ELF-1 (cell line): ENCODE measurements at places on chromosomes 12 and 14.

- DNase-seq = peak; percentile 66
These were observed 11.0 kb downstream of the PDE1B start for GRCh38 chr12:54560374-54560858.

- DNase-seq = peak; percentile 13
These were observed 61.2 kb downstream of the NOC4L start for GRCh38 chr12:132205271-132206045.

- DNase-seq = peak; percentile 65
These were observed 10.5 kb upstream of the NR2C1 start for GRCh38 chr12:95083938-95084337.

GRCh38 chr12:30847259-30847658 lies 79.3 kb upstream of the TSPAN11 start:
- peak; percentile 16 for DNase-seq

GRCh38 chr12:24595652-24596235 lies 353.2 kb downstream of the BCAT1 start:
- no peak for DNase-seq

GRCh38 chr14:86675059-86675458 lies 1145.1 kb downstream of the FLRT2 start:
- no peak for DNase-seq

DNA sequence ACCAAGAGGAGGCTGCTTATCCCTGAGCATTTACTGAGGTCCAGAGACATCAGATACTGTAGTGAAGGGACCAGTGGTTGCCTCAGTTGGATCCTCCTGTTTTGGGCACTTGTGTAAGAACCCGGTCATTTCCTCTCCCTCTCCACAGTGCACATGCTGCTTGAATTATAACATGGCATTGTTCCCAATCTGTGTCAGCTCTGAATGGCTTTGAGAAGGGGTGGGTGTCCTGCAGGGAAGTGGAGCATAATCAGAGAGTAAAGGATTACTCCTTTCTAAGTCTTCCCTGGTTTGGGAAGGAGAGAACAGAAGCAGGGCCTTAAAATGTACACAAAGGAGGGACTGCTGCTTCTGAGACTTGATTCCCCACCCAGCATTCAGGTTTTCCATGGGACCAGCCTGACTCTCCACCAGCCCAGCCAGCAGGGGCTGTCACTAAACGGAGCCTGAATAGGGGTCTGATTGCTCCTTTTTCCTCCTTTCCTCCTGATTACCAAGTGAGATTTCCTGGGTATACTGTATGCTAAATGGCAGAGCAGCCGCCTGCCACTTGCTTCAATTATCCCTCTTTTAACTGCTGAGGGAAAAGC lies 78.4 kb downstream of the NRXN3 start:
- DNase-seq = no peak

DNA sequence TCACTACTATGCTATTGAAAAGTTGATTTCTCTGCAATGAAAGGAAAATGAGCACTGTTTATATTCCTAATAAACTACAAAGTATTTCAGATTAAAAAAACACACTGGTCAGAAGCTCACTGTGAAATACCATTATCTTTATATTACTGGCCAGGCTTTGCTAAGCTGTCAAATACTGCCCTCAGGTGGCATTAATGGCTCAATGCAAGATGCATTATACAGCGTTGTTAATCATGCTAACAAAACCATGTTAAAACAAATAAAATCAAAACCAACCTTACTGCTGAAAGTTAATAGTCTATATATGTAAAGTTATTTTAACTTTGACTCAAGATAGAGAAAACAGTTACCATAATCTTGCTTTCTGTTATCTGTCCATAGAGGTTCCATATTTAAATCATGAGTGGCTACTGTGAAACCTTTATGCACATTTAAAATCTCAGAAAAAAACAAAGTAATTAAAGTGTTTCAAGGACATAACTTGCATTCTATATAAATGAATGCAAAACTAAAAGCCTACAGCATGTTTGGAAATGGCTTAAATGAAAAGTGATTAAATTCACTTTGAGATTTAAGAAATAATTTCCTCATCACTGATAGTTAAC lies 121.7 kb downstream of the RALGAPA1 start:
- no peak for DNase-seq

DNA sequence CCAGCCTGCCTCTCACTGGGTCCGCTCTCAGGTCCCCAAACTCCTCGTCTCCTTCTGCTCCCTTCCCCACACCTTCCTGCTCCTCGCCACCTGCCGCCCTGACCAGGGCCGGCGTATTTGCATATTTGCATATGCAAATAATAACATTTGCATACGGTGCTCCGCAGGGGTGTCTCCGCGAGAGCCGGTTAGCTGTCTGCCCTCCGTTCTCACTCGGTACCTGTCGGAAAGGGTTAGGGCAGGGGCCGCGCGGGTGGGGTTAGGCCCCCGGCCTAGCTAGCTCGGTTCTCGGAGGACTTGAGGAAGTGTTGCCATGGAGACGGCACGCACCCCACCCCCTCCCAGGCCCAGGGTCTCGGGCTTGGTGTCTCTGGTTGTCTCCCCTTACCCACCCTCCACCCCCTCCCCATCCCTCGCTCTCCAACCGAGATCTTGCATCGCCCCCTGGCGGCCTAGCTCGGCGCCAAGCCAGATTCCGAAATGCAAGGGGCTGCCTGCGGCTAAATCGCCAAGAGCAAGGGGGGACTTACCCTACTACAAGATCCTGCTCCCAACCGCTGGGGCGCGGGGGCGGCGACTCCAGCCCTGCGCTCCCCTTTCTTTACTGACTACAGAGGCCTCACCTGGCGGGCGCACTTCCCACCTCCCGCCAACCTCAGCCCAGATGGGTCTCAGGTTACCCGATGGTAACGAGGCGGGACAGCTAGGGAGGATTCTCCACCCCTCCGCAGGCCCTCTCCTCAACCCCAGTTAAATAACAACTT lies 8.1 kb downstream of the STAC3 start:
- peak; percentile 94 for DNase-seq
